H7 (cell line): ENCODE measurements at places on chromosomes 7 and 10. TPM values are rescaled to one million over a fixed set of nuclear protein-coding genes. Genes with fewer than 3 reads are reported as not detected.

DNA sequence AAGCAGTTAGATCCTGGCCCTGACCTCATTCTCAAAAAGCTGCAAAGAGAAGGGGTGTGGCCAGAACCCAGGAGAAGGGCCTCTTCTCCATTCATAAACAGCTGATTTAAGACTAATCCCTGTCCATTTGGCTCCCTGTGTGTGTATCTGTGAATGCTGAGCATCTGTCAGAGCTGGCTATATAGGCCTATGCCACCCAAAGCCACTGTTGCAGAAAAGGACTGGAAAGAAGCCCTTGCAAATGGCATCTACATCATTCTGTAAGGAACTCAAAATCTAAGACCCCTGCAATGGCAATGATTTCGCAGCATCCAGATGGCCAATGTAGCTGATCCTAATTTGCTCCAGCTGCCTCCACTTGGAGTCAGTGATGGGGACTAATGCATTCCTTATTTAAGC, 384.5 kb downstream of the KCNMA1 start:
- DNase-seq: no peak

DNA sequence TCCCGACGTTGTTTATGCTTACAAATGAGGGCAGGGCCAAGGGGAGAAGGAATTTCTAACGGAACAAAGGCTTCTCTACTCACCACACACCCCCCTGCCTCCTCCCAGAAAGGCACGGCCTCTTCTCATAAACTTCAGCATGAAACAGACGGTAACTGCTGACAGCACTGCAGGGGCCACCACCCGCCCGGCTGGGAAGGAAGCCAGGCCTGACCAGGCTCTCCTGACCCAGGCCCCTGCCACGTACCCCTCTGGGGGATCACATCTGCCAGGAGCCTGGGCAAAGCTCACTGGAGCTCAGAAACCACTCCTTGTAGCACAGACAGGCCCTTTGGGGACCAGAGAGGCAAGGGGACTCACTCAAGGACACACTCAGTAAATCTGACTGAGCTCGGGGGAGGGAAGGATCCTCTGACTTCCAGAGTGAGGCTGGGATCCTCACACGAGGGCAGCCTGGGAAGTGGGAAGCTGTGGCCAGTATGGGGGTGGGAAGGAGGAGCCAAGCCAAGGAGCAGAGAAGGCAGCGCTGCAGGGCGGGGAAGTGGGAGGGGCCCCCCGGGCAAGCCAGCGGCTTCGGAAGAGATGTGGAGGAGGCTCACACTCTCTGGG, 46.1 kb downstream of the ZCCHC24 start:
- DNase-seq: peak; percentile 95

DNA sequence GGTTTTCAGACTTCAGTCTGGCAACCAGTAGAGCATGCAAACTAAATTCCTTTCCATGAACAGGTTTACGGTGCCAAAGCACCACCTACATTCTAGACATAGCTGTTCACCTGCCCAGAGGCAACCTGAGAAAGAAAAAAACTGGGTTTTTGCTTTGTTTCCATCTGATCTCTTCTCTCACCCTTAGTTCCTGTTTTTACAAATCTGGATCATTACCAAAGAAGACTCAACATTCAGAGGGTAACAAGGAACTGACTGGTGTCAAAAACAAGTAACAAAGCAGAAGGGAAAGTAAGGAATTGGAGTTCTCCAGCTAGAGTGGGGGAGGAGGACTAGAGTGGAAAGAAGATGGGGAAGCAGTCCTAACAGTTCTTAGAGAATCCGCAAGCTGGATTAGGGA, 36.4 kb downstream of the CPVL start:
- DNase-seq: no peak

- DNase-seq: no peak
Observed at GRCh38 chr7:5578495-5578894, 154.9 kb upstream of the TNRC18 start.

- no peak for DNase-seq
Observed at GRCh38 chr10:86229376-86229775, 137.2 kb downstream of the GRID1 start.

- no peak for DNase-seq
Observed at GRCh38 chr7:120091807-120092206, 181.2 kb upstream of the KCND2 start.

DNA sequence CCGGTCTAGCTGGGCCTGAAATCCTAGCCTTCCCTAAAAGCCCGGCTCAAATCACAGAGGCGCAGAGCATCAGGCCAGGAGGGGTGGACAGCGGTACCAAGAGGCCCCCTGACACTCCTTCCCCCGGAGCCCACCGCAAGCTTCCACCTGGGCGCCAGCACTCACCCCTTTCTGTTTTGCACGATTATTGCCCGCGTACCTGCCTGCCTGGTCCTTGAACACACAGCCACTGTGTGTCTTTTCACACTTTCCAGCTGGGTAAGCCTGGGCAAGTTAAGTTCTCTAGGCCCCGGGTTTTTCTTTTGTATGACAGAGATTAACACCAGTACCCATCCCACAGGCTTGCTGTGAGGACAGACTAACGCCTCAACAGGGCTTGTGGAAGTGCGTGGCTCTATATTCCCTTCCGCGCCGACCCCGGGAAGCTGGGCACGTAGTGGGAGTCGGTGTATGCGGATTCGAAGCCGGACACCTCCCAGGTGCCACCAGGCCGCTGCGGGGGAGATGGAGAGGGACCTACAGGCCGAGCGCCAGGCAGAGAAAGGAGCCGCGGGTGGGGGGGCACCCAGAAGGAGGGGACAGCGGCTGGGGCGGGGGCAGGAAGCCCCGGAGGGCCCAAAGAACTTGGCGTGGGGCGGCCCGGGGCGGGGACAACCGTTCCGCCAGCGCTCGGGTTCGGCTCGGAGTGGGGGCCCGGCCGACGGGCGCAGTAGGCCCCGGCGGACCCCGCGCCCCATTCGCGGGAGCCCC, 792 bp downstream of the ZNF746 start:
- peak; percentile 73 for DNase-seq

GRCh38 chr10:121680879-121681655, 82.8 kb upstream of the FGFR2 start:
- DNase-seq: no peak

GRCh38 chr10:119670717-119671116, 19.5 kb downstream of the BAG3 start:
- no peak for DNase-seq

GRCh38 chr10:8133146-8133545, 78.7 kb downstream of the GATA3 start:
- DNase-seq: no peak

DNA sequence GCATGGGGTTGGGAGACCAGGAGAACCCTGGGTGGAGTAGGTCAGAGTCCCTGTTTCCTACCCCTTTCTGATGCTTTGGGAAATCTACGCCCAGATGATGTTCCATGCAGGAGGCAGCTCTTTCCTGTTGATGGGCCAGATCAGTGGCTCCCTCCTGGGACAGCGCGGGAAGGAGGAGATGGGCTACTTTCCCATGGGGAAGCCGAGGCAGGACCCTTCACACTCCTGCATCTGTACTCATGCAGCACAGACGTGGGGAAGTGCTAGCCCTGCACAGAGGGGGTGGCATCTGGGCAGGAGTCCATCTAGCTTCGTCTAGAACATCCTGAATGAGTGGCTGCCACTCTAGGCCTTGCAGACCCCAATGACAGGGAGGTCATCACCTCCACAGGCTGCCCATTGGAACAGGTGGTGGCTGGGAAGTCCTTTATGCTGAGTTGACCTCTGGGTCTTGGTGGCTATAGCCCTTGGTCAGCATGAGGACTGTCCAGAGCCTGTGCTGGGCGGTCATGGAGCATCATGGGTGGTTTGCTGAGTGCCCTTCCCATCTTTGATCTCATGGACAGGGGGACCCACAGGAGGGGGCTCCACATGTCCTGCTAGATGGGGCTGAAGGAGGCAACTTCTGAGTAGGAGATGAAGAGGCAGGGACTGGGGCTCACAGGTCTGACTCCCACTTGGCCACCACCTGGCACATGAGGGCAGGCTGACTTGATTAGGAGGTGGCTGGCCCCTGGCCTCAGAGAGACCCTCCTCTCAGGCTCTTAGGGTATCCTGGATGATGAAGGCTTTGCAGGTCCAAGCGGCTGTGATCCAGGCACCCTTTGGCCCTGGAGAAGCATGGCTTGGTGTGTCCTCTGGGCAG, 24.6 kb downstream of the RAMP3 start:
- DNase-seq: peak; percentile 20

DNA sequence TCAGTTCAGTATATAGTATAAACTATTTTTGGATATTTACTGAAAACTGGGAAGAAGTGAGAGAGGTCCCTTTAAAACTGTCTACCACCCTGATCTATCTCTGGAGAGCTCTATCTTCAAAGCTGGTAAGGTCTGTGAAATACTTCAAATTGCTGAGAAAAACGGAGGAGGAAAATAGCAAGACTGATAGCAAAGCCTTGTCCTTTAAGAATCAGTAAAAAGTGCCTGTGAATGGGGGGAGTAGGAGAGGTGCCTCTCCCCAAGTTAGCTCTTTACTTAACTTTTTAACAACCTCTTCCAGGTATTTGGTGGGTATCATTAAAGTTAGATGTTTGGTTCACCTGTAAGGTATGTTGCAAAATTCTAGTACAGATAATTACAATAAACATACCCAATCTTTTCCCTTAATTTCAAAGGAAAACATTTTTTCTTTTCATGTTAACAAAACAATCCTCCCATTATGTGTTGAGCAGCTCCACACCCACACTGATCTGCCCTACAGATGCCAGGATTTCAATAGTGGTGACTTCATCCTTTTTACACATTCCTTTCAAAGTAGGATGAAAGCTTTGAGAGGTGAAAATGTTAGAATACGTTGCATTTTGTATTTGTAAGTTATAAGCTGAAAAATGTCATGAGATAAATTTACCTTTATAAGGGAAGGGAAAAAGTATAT, 149.2 kb downstream of the CRPPA start:
- peak; percentile 14 for DNase-seq

DNA sequence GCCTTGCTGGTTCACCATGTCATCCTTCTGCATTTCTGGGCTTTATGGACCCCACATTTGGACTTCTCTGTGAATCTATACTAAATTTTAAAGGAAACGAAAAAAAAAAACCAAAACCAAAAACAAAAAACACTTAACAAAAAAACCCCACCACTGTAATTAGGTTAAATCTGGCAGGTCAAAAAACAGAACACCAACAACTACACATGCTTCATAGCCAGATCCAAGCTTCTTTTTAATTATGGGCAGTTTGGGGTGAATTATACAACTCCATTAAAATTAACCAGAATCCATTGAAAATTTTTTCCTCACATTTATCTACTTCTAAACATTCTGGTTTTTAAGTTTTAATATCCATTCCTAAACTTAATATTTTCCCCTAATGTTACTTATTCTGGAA, 58.4 kb downstream of the CDK6 start:
- no peak for DNase-seq

DNA sequence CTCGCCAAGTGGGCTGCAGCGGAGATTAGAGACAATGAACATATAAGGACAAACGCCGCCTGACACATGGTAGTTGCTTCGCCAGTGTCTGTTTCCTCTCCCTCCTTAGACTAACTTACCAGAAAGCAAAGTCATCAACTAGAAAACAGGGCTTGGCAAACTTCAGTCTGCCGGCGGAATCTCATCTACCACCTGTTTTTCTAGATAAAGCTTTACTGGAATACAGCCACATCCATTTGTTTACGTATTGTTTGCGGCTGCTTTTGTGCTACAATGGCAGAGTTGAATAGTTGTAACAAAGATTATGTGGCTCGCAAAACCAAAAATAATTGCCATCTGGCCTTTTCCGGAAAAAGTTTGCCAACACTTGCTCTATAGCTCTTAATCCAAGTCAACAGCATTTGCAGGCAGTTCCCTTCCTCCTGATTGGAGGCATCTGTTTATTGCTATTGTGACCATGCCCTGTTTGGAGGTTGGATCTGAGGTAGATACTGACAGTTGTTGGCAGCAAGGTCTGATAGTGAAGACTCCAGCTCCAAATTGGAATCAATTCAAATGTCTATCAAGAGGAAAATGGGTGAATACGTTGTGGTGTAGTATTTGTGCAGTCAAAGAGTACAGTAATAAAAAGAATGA, 260.6 kb downstream of the POU6F2 start:
- DNase-seq: no peak

DNA sequence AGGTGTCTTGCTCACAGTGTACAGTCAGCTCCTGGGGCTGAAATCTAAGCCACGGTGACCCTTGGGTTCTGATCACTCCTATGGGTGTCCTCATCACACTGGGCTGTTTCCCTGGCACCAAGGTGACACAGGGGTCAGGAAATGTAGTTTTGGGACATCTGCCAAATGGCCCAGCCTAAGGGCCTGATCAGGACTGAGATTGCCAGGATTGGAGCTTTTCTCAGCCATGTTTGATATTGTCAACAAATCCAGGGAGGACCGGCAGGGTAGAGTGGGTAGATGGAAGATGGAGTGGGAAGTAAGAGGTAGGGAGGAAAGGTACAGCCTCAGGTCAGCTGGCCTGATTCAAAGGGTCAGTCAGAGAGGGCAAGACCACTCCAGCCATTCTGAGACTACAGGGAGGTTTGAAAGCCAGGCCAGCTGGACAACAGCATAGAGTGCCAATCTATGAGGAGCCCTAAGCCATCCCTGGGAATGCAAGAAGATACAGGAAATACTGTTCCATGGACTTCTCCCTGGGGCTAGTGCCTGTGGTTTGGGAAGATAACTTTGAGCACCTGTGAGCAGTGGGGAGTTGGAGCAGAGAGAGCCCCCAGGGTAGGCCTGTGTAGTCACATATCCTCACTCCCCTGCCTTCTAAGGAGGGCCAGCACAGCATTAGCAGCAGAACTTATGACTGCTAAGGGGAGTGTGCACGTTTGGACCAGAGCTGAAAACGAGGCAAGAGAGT, 377.3 kb upstream of the ZMIZ1 start:
- no peak for DNase-seq

DNA sequence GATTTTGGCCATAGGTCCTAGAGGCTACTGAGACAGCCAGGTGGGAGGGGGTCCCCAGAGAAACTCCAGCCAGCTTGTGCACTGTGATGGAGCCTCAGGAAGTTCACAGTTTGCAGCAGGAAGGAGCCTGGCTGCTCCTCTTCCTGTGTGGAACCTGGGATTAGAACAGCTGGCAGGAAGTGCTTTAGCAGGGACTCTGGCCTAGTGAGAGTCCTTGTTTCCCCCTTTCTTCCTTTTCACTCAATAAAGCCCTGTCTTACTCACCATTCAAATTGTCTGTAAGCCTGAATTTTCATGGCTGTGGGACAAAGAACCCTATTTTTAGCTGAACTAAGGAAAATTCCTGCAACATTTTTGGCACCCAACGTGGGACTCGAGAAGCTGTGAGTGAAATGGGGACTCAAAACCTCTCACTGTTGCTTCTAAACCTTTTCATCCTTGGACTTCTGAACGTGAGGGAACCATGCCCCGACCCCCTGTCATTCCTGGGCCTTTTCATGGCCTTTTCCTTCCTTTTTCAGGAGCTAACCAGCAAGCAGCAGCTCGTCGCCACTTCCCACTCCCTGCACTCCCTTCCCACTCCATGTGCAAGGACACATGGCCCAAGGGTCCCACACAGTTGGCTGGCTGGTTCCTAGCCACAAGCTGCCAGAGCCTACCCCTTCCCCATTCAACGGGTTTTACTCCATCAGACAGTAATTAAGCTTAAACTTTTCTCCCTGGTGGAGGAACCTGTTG, 32.8 kb upstream of the SORCS3 start:
- DNase-seq: no peak

GRCh38 chr7:133854739-133855138, 272.4 kb upstream of the LRGUK start:
- DNase-seq: no peak

Gene FAM107B
- total RNA-seq: 10.1 and 11.3 TPM in 2 replicates

Gene NKX2-3
- not detected in 2 replicates for total RNA-seq

Gene TAS2R5
- total RNA-seq: 0.24 and 0.70 TPM in 2 replicates

Gene CPA4
- not detected in 2 replicates for total RNA-seq

Gene ARHGEF35
- total RNA-seq: 1.4 and 1.6 TPM in 2 replicates

Gene SVOPL
- total RNA-seq: 0.33 and 2.3 TPM in 2 replicates

Gene NFE2L3
- 69.0 and 118 TPM in 2 replicates for total RNA-seq

Gene LIPJ
- total RNA-seq: not detected in 2 replicates

Gene FOXP2
- 0.22 and 0.28 TPM in 2 replicates for total RNA-seq
